ENCODE measurements at places on chromosomes 16 and 17.

DNA sequence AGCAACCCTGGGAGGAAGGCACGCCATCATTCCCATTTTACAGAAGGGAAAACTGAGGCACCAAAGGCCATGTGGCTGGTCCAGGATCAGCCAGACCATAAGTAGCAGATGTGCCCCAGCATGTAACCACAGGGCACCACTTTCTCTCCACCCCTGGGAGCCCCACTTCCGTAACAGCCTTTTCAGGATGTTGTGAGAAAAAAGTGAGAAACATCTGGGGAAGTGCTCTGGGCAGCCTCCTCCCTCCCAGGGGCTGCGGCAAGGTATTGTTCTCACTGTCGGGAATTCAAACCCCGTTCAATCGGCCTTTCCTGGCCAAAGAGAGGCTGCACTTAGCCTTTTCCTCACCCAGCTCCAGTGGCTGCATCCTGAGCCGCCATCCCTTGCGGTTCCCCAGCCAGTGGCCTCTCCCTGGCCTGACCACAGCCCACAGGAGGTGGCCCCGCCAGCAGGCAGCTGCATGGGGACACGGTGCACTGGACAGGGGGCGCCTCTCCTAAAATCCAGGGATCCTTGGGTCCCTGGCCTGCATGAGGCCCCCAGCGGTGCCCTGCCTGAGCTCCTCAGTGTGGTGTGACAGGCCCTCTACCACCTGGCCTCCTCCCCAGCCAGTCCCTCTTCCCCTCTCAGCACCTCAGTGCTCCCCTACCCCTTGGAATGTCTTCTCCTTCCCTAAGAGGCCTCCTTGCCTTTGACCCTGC is 5.7 kb upstream of the CDH5 start:
- no peak for DNase-seq

DNA sequence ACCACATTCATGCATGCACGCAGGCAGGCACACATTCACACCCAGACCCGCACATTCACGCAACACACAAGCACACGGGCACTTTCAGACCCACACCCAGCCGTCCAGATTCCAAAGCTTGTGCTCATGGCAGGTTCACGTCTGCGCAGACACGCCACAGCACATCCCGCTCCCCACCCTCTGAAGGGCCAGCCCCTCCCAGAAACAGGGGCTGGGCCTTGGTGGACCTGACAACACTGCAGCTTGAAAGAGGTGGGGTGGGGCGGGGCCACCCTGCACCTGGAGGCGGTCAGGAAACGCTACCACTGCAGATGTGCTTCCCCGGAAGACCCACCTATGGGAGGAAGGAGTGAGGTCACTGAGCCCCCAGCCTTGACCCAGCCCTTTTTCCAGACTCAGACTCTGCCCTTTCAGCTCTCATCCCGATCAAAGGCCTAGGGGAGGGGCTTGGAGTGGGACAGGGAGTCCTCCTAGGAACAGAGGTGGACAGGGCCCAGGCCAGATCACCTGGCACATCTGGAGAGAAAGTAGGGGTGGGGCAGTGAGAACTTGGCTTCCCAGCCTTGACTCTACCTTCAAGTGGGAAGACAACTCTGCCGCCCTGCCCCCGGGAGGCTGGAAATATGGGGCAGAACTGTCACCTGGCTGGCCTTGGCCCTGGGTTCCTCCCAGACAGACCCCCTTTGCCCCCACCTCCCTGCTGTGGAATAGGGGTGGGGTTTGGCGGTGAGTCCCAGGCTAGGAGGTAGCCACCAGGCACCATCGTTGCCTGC is 11.0 kb downstream of the P3H4 start:
- DNase-seq: no peak

GRCh38 chr16:73064212-73064993 is 16.5 kb upstream of the ZFHX3 start:
- no peak for DNase-seq

DNA sequence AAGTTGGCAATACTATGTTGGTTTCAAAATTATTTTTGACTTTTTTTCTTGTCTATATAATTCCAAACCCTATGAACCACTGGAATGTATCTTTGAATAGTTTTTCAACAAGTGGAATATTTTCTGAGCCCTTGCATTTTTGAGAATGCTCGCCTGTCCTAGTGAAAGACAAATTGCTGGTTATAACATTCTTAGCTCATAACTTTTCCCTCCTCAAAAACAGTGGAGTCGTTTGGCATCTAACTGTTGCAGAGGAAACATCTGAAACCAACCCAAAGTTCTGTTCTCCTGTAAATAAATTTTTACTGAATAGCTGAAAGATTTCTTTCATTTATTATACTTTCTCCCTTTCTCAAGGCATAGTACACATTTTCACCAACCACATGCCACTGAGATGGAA is 11.3 kb upstream of the COX10 start:
- no peak for DNase-seq

DNA sequence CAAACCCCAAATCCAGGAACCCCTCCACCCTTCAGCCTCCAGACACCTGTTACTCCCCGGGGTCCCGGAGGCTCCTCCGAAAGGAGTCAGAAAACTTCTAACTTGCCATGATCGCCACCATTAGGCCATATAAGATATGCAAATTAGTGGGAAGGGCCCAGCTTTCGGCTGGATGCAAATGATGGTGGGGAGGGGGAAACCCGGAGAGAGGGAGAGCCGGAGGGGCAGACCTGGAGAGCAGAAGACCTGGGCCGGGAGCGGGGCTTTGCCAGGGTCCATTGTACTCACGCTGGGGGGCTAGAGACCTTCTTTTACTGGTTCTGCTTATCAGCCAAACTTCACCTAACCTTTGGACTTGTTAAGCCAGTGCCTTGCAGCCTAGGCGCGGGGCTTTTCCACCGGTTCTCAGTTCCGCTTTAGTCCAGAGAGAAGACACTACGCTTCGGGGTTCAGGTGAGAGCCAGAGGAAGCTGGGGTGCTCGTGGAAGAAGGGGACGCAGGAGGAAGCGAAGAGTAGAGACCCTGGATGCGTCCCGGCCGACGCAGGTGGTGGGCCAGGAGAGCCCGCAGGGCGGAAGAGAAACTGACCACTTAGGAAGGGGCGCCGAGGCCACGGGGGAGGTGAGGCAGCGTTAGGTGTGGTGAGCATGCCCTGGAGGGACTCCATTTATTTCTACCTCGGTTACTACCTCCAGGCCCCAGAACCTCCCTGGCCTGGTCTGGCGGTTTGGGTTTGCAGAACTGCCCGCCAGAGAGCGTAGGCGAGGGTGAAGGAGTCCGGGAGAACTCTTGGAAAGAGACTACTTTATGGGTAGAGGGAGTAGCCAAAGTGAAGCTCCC is at the start of gene HNF1B:
Gene HNF1B, minus strand, starts transcription at position 99 of the 840 bp plus-strand sequence. CDS start 175 bp downstream, outside the sequence.
- no peak for DNase-seq

GRCh38 chr16:19645557-19645981 is 72.5 kb downstream of the KNOP1 start:
- DNase-seq: no peak

DNA sequence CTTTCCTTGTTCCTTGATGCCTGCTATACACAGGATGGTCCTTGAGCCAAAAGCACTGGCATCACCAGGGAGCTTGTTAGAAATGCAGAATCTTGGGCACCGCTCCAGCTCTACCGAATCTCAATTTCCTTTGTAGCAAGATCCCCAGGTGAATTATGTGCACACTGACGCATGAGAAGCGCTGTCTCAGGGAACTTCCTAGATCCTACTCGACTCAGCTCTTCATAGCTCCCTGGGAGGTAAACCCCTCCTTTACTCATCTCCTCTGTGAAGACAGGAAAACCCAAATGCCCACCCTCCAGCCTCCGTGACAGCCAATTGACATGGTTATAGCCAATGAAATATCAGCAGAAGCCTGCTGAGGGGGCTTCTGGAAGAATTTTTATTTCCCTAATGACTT is 4.1 kb downstream of the USP31 start:
- DNase-seq: no peak

GRCh38 chr16:66935314-66936011 is at the start of gene CES2:
CES2 (plus strand) TSS chr16:66935516; CDS start chr16:66935636, 120 bp downstream.
- DNase-seq: no peak

GRCh38 chr16:993731-994130 is 12.2 kb downstream of the SOX8 start:
- no peak for DNase-seq

GRCh38 chr17:48439875-48440505 is 10.0 kb upstream of the SKAP1 start:
- peak; percentile 81 for DNase-seq

DNA sequence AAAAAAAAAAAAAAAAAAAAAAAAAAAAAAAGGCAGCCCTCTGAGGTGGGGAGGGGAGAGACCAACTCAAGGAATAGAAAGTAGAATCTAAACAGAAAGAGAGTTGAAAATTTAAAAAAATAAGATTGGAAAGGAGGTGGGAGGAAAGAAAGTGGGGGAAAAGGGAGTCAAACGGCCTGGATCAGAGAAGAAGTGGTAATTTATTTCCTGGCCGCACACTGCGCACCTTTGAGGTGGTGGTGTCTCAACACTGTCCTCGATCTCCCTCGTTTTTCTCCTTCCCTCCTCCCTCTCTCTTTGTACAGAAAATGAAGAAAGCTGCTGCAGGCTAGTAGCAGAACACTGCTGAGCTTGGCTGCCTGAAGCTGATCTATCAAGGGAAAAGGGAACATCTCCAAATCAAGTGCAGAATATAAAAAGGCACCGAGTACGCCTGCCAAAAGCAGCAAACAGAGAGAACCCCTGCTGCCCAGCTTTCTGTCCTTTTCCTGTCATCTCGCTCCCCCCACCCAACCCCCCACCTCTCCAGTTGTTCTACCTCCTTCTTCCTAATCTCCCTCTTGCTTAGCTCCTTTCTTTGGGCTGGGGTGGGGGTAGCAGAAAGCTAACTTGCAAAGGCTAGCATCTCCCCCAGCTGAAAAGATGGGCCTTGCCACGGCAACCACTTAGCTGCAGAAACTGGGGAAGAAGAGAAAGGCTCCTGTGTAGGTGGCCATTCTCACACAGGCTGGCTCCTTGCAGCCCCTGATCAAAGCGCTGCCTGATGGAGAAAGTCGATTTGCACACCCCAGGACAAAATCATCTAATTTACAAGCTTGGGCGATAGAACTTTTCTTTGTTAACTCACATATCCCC is 22.5 kb downstream of the AXIN2 start:
- DNase-seq: no peak

DNA sequence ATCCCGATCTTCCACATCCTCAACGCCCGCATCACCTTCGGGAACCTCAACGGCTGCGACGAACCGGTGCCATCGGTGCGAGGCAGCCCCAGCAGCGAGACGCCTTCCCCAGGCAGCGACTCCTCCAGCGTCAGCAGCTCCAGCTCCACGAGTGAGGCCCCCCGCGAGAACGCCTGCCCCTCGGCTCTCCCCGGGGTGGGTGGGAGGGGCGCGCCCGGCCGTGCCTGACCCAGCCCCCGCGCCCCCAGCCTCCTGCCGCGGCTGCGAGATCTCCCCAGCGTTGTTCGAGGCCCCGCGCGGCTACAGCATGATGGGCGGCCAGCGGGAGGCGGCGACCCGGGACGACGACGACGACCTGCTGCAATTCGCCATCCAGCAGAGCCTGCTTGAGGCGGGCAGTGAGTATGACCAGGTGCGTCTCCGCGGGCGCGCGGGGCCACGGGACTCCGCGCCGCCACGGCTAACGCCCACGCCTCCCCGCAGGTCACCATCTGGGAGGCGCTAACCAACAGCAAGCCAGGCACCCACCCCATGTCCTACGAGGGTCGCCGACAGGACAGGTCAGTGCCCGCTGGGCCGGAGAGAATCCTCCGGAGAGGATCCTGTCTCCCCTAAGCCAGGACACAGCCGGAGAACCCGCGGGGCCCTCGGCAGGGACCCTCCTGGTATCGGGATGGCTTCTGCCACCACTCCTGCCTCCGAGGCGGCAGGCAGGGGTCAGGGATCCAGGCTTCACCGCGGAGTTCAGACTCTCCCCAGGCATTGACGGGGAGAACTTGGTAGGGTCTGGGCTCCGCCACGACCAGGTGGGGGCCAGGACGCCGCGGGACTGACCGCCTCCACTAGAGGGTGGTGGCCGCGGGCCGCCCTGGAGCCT is 10.1 kb downstream of the CORO6 start:
- DNase-seq: no peak

GRCh38 chr17:237406-237955 is 56.0 kb upstream of the DOC2B start:
- DNase-seq: no peak

- DNase-seq: no peak
Observed at GRCh38 chr17:39972271-39972670, 8.3 kb upstream of the PSMD3 start.

GRCh38 chr17:66165537-66166123 is 26.3 kb downstream of the CEP112 start:
- no peak for DNase-seq

- no peak for DNase-seq
Observed at GRCh38 chr17:80816241-80817103, 175.2 kb upstream of the CHMP6 start.

DNA sequence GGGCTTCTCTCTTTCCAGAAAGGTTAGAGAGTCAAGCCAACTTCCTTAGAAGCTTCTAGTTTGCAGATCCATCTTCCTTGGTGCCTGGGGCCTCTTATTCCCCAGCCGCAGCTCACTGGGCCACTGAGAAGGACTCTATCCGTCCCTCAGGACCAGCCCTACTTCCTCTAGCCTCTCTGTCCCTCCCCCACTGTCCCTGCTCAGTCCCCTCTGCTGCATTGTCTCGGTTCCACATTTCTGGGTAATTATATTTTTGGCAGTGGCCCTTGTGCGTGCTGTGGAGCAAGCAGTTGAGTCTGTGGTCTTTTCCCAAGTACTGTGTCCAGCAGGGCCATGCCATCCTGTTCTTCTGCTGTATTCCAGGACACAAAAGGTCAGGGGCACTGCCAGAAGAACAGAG is 17.8 kb downstream of the IRX3 start:
- DNase-seq: no peak

DNA sequence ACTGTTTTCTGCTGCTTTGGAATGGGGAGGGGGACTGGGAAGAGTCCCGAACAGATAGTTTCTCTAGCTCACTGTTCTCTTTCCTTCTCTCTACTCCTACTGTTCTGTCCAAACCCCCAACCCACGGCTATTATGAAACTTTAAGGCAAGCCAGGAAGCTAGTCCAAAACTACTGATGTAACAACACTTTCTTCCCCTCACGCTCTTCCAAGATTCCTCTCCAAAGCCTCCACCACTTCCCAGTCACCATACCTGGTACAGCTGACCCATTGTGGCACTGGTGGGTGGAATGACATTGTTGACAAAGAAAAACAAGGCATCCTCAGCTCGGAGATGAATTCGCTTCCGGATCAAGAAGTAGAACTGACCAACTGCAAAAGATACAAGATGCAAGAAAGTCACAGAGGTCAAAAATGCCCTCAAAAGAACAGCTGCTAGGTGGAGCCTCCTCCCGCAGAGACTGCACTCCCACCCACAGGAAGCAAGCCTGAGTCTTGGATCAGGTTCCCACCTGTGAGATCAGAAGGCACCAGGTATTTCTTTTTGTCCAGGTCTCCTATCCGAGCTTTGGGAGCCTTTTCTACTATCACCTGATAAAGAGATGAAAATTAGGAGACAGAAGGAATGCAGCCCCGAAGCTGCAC is 1.0 kb downstream of the GABARAP start:
- DNase-seq: no peak

GRCh38 chr16:56743840-56744239 is 13.9 kb downstream of the NUP93 start:
- DNase-seq: no peak

GRCh38 chr17:35695613-35696012 is 35.8 kb upstream of the RASL10B start:
- DNase-seq: no peak

GRCh38 chr16:81826523-81826922 is 47.4 kb downstream of the PLCG2 start:
- no peak for DNase-seq

- DNase-seq: no peak
Observed at GRCh38 chr17:13182854-13183253, 165.0 kb upstream of the ELAC2 start.
